Cardiac septum (tissue), 1 donor: ENCODE measurements at places on chromosomes 1 and 21. TPM values are rescaled to one million over a fixed set of nuclear protein-coding genes. Genes with fewer than 3 reads are reported as not detected.

Gene EPHA10
- total RNA-seq, result not detected

Gene TRAF3IP3
- 1.00 TPM for total RNA-seq

Gene MR1
- 4.6 TPM for total RNA-seq

Gene NCDN
- total RNA-seq, result 56.0 TPM

DNA sequence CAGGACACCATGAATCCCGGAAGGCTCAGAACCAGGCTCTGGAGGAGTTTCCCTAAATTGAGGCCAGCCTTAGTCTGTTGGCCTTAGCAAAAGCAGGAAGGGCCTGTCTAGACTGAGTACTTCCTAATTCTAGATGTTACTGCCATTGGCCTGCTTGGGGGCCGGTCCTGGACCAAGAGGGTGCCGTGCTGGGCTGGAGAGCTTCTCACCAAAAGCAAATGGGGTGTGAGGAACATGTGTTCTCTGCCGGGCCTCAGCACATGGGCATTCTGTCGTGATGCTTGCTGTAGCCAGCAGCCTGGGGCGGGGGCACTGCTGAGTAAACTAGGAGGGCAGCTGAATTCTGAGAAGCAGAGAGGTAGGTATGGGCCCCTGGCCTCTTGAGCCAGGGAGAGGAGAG is 35.7 kb upstream of the MAN1C1 start:
- DNase-seq, result no peak

DNA sequence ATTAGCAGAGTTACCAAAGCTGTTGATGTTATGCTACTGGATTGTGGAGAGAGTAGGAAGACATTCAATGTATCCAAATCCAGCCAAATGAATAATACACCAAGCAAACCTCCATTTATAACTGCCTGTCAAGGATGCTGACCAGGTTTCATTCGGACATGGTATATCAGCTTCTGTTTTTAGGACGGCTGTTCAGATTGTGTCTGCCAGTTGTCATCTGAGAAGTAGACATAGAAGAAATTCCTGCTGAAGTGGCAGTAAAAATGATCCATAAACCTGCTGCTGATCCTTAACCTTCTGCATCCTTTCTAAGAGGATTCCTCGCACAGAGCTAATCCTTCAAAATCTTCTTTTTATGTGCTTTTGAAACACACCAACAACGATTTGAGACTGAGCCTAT is 663.6 kb upstream of the PLXNA2 start:
- no peak for DNase-seq

- no peak for DNase-seq
These were observed 12.0 kb downstream of the HMGB4 start for GRCh38 chr1:33875862-33876261.

DNA sequence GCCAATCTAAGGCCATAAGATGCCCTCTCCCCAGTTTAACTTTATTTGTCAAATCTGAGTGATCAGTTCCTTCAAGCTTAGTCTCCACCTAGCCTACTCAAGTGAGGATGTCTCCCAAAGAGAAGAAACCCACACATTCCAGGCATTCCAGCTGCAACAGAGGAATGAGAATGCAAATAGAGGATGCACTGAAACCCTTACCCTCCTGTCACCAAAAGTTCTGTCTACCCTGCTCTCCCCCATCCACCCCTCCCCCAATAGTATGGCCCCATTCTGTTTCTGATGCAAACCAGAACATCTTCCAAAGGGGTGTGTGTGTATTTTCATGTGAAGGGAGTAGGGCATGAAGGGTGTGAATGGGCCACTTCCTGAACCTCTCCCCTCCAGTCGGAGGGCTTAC is 3.0 kb downstream of the DUSP23 start:
- no peak for DNase-seq

- DNase-seq, result no peak
These were observed 2.4 kb upstream of the S100A5 start for GRCh38 chr1:153542956-153543711.
